ENCODE measurements at places on chromosomes 1 and 21. TPM values are rescaled to one million over a fixed set of nuclear protein-coding genes. Genes with fewer than 3 reads are reported as not detected.

Gene GPR25
- total RNA-seq = not detected

Gene TSEN15
- 54.5 TPM for total RNA-seq

Gene EDN2
- not detected for total RNA-seq

Gene FMN2
- 11.8 TPM for total RNA-seq

Gene ERICH3
- not detected for total RNA-seq

Gene OPRD1
- total RNA-seq = under 0.01 TPM

Gene RNF19B
- 15.3 TPM for total RNA-seq

Gene DUSP12
- total RNA-seq = 23.0 TPM
